ENCODE measurements at places on chromosomes 4 and X. TPM values are rescaled to one million over a fixed set of nuclear protein-coding genes. Genes with fewer than 3 reads are reported as not detected.

GRCh38 chrX:109859651-109860050, 126.6 kb upstream of the ACSL4 start:
- DNase-seq, result no peak

- DNase-seq, result no peak
These were observed 23.3 kb downstream of the MAML3 start for GRCh38 chr4:140130677-140131076.

DNA sequence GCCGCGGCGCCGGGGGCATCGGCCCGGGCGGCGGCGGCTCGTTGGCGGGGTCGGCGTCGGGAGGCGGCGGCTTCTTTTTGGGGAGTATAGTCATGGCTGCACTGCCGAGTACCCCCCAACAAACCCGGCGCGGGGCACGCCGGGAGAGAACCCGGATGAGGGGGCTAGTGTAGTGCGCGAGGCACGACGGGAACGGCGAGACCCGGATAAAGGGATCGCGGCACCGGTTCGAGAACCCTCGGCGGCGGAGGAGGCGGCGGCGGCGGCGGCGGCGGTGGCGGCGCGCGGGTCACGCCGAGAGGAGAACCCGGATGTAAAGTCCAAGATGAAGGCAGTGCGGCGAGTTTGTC, at the start of gene OTUD5:
TSS of gene OTUD5 (minus strand) at position 131 of the 350 bp plus-strand sequence. CDS start at position 94, 37 bp downstream.
- no peak for DNase-seq

DNA sequence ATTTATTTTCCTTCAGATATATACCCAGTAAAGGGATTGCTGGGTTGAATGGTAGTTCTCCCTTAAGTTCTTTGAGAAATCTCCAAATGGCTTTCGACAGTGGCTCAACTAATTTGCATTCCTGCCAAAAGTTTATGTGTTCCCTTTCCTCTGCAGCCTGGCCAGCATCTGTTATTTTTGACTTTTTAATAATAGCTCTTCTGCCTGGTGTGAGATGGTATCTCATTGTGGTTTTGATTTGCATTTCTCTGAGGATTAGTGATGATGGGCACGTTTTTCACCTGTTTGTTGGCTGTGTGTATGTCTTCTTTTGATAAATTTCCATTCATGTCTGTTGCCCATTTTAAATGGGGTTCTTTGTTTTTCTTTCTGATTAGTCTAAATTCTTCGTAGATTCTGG, 375.2 kb downstream of the UBE2NL start:
- no peak for DNase-seq

DNA sequence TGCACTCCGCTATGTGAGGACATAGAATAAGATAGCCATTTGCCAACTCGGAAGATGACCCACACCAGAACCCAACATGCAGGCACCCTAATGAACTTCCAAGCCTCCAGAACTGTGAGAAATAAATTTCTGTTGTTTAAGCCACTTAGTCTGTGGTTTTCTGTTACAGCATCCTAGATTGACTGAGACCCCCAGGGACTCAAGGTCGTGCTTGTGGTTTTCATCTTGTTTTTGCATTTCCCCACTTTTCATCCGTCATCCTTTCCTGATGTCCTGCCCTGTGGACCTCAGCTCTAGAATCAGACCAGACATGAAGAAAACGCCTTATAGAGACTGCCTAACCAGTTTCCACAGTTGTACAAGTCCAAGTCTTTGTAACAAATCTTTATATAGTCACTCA, 54.4 kb downstream of the MCUB start:
- DNase-seq, result no peak

DNA sequence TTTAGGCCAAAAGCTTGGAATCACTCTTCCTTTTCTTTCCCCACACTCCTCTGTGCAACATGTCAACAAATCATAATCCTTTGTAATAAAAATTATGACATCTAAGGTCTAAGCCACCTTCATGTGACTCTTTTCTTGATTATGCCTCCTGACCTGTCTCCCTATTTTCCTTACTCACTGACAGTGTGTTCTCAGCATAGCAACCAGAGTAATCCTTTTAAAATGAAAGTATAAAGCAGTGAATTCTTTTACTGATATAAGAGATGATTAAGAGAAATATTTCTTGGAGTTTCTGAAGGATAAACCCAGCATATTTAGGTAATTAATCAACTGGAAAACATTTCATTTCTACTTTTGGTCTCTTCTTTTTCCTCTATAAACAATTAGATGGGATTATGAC, 44.7 kb downstream of the USO1 start:
- no peak for DNase-seq

DNA sequence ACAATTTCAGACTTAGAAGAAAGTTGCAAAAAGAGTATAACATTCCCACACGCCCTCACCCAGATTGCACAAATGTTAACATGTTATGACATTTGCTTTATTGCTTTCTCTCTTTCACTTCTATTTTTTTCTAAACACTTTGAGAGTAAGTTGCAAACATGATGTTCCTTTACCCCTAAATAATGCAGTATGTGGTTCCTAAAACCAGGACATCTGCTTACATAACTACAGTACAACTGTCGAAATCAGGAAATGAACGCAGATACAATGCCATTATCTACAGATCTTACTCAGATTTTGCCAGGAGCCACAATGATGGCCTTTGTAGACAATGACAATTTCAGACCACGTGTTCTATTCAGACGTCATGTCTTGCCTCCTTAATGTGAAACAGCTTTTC, 22.4 kb downstream of the SH3TC1 start:
- DNase-seq, result no peak

DNA sequence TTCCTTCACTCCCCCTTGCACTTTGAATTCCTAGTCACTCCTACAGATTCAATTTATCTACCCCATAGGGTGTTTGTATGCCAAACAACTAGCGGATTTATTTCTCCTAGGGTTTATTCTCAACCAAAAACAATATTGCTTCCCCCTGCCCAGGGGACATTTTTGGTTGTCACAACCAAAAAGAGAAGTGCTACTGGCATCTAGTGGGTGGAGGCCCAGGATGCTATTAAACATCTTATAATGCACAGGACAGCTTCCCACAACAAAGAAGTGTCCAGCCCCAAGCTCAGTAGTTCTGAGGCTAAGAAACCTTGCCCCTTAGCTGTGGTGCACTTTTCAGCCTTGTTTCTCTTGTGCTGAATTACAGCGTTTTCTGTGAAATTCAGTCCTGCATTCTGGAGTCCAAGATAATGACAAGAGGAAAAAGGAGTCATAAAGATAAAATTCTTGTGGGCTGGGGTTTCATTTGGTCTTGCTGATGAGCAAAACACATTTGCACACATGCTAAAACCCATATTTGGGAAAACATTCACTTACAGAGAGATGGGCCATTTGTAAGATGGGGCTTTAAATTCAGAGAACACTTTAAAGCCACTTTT, 11.2 kb upstream of the SYTL4 start:
- no peak for DNase-seq

- DNase-seq, result no peak
These were observed 54.9 kb downstream of the CASK start for GRCh38 chrX:41868392-41868977.

- no peak for DNase-seq
These were observed 18.0 kb downstream of the TBC1D9 start for GRCh38 chr4:140738139-140738538.

DNA sequence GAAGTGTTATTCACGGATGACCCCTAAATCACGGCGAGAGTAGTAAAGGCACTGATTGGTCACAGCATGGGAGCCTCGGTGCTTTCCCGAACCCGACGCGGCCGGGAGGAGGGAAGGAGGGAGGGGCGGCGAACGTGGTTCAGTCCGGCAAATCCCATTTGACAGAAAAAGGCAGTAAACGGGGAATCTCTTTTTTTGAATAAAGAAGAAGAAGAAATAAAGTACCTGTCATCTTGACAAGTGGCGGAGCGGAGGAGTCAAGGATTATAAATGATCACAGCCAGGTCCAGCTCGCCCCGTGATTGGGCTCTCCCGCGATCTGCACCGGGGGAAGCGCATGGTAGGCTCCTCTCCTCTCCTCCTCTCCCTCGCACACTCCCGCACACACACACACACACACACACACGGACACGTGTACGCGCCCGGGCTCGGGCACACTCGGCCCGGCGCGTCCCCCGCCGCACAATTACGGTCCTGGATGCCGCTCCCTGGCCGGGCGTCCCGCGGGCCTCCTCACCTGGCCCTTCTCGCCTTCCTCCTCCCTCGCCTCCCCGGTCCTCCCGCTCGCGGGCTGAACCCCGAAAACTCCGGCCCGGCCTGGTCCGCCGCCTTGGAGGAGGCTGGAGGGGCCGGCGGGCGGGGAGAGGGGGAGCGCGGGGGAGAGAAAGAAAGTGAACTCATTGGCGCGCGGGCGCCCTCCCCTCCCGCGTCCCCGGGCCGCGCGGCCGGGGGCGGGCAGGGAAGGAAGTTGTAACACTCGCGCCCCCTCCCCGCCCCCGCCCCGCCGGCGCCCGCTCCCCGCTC, 99.2 kb upstream of the TENM3 start:
- peak; percentile 58 for DNase-seq

- no peak for DNase-seq
These were observed 44.2 kb downstream of the MID1 start for GRCh38 chrX:10576186-10576585.

DNA sequence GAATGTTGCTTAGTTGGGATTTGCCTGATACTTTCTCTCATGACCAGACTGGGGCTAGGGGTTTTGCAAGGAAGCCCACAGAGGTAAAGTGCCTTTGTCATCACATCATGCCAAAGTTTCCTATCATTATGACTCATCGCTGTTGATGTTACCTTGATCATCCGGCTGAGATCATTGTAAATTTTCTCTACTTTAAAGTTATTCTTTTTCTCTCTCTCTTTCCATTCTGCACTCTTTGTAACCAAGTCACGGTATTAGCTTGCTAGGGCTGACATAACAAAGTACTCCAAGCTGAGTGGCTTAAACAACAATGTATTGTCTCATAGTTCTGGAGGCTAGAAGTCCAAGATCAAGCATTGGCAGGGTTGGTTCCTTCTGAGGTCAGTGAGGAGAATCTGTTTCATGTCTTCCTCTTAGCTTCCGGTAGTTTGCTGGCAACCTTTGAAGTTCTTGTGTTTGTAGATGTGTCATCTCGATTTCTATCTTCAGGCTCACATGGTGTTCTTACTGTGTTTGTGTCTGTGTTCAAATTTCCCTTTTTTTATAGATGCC, 113.0 kb downstream of the DTHD1 start:
- DNase-seq, result no peak

DNA sequence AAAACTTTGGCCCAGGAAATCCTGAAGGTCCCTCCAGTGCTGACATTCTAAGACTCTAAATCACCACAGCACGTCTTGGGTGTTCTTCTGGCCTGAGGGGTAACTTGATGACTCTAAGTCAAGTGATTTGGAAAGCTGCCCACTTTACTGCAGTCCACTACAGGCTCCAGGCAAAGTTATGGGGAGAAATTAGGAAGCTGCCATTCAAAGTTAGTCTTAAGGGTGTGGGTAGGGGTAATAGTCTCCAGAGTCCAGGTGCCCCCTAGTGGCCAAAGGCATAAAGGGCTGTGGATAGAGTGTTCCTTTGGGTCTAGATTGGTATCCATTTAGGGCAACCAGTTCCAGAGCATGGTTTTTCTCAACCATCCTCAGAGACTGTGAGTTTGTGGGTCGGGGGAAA, 38.7 kb upstream of the SLC16A2 start:
- DNase-seq, result peak; percentile 53

- DNase-seq, result no peak
These were observed 3.9 kb upstream of the FAAH2 start for GRCh38 chrX:57282568-57282967.

DNA sequence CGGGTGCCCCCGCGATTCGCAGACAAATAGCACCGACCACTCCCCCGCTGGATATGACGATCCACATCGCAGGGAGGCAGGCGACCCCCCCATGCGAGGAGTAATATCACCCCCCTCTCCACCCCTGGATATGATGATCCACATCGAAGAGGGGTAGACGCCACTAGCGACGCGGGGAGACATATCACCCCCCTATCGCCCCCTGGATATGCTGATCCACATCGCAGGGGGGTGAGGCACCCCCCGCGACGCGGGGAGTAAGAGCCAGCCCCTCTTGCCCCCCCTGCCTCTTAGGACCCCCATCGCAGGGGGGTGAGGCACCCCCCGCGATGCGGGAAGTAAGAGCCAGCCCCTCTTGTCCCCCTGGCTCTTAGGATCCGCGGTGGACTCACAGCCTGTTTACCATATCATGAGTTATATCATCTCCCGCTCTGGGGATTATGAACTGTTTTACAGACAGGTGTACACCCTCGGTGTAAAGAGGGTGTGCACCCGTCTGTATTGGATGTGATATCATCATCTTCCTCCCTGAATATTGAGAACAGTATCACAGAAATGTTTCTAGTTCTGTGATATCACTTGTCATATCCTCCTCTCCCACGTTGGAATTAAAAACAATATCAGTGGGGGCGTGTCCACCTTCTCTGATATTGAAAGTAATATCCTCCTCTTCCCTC, 22.7 kb upstream of the DRD5 start:
- DNase-seq, result no peak

DNA sequence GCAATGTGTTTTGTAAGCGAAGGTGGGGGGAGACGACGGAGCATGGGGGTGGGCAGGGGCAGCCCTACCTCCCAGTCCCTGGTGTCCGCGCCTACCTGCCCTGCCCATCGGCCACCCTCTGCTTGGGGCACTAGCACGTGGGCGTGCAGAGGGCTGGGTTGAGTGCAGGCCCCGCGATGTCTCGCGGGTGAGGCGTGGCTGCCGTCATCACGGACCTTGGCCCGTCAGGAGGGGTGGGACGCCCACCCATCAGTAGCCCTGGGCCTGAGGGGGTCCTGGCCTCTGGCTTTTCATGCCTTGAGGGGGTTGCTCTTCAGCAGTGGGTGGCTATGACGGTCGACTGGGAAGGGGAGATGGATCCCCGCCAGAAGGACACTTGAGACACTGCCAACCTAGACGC, 36.1 kb upstream of the GEMIN8 start:
- no peak for DNase-seq

- no peak for DNase-seq
These were observed 219.0 kb upstream of the GIMD1 start for GRCh38 chr4:106587558-106587957.

DNA sequence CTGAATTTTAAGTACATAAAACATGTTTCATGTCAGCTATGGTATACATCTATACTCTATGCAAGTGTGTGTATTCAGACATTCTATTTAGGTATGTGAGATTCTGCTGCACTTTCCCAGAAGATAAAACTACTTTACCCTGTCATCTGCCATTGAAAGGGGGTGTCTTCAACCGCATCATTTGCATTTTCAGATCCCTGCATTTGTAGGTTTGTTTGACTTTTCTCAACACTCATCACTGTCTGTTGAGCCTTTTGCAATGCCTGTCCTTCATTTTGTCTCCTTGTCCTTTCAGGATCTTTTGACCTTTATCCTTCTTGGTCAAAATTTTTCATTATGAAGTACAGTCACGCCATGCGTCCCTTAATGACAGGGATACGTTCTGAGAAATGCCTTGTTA, 103.5 kb downstream of the TMA16 start:
- DNase-seq, result no peak

GRCh38 chrX:148700021-148700420, 199.6 kb downstream of the AFF2 start:
- DNase-seq, result no peak

- peak; percentile 14 for DNase-seq
These were observed 22.5 kb upstream of the JAKMIP1 start for GRCh38 chr4:6222761-6223292.

Gene EXOC1
- 33.9 TPM for total RNA-seq

Gene HTN1
- not detected for total RNA-seq

Gene PLAC1
- not detected for total RNA-seq

Gene BCAP31
- 83.0 TPM for total RNA-seq

Gene WAS
- total RNA-seq, result 3.5 TPM

Gene ZCCHC12
- total RNA-seq, result not detected

Gene FRMPD4
- 0.19 TPM for total RNA-seq

Gene TCEAL7
- total RNA-seq, result 2.3 TPM
